ENCODE measurements at places on chromosomes 12 and 14.

GRCh38 chr12:98456576-98457573 is 58.5 kb upstream of the TMPO start:
- peak; percentile 48 for ATAC-seq

- no peak for ATAC-seq
Measured at GRCh38 chr14:92546347-92547053, 32.9 kb downstream of the RIN3 start.

GRCh38 chr12:46608431-46609272 is 217.1 kb downstream of the SLC38A4 start:
- no peak for ATAC-seq

- no peak for ATAC-seq
Measured at GRCh38 chr12:107610021-107610859, 75.4 kb upstream of the PWP1 start.

DNA sequence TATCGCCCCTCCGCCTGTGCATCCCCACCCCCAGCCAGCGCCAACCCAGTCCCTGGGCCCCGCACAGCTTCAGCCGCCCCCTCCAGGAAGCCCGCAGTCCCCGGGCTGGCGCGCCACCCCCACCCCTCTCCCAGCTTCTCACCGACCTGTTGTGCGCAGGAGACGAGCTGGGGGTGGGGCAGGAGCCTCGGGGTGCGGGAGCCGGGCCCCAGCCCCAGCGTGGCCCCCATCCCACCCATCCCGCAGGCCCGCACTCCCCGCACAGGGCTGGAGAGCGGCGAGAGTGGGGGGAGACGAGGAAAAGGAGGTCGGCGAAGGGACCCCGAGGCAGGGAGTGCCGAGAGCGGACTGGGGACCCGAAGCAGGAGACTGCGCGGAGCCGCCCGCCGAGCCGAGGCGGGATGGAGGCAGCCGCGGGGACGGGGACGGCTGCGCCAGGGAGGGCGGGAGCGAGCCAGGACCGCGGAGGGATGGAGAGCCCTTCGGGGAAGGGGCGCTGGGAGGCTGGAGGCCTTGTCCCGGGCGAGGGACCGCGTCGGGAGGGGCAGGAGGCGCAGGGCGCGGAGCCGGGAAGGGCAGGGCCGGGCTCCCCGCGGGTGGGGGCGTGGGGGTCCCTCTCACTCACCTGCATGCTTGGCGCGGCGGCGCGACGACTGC is 498 bp downstream of the PIANP start:
- ATAC-seq = peak; percentile 19

DNA sequence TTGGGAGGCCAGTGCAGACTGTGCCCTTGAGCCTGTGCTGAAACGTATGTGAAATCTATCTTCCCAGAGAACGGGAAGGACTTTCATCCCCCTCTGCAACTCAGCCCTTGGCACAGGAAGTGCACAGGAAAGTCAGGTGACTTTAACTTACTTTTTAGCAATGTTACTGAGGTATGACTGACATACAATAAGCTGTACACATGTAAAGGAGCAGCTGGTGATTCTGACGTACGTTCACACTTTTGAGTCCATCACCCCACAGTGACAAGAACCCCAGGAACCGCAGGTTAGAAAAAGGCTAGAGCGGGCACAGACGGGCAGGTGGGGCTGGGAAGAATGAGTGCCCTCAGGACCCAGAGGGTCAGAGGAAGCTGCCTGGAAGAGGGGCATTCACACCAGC is 48.0 kb downstream of the ARL6IP4 start:
- no peak for ATAC-seq

DNA sequence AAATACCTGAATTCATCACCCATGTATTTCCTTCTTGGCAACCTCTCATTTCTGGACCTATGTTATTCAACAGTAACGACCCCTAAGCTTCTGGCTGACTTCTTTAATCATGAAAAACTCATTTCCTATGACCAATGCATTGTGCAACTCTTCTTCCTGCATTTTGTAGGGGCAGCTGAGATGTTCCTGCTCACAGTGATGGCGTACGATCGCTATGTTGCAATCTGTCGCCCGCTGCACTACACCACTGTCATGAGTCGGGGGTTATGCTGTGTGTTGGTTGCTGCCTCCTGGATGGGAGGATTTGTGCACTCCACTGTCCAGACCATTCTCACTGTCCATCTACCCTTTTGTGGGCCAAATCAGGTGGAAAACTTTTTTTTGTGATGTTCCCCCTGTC is 356 bp downstream of the OR4Q2 start:
- no peak for ATAC-seq

DNA sequence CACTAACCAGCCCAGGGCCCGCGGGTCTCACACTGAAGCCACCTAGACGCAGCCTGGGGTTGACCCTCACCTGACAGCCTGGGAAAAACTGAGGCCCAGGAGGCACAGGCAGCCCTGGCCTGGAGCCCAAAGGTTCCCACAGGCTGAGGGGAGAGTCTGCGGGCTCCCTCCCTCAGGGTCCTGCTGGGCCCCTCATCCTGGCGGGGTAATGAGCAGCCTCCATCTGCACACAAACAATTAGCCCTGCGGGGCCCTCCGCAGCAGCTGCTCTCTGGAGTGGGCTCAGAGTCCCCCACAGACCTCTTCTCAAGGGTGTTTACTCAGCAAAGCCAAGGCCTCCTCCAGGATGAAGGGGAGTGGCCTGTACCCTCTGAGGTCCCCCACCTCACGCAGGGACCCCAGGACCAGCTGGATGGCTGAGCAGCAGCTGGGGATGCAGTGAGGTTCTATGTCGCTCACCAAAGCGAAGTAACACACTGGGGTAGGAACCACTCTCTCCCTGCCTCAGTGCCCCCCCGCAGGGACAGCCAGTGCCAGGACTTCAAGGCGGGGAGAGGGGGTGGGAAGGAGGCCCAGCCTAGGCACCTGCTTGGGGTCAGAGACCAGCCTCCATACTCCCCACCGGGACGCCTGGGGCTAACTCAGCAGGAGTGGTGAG is 7.3 kb downstream of the AKT1 start:
- ATAC-seq = no peak

DNA sequence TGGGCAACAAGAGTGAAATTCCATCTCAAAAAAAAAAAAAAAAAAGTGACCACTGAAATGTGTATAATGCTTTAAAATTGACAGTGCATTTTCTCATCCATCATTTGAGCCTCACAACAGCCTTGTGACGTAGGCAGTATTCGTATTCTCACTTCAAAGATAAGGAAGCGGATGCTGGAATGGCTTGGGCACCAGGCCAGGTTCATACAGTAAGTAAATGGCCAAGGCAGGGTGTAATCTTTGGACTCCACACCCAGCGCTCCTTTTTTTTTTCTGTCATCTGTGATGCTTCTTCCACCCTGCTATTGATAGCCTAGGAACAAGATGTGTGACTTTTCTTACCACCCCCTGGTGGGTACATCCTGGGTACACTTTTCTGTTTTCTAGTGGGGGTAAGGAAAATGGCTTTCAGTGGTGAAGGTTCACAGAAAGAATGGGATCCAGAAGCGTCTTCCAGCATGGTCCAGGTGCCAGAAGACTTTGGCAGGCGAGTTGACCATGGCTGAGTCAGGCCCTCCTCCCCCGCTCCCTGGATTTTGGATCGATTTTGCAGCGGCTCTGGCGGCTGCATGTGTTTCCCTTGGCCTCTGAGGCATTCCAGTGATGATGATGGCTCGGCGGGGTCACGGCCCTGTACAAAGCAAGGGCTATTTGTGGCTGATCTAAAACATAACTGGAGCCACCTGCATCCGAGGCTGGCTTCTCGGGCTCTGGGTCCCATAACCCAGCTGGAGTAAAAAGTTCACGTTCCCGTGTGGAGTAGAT is 110.6 kb downstream of the CACNA1C start:
- ATAC-seq = peak; percentile 35

DNA sequence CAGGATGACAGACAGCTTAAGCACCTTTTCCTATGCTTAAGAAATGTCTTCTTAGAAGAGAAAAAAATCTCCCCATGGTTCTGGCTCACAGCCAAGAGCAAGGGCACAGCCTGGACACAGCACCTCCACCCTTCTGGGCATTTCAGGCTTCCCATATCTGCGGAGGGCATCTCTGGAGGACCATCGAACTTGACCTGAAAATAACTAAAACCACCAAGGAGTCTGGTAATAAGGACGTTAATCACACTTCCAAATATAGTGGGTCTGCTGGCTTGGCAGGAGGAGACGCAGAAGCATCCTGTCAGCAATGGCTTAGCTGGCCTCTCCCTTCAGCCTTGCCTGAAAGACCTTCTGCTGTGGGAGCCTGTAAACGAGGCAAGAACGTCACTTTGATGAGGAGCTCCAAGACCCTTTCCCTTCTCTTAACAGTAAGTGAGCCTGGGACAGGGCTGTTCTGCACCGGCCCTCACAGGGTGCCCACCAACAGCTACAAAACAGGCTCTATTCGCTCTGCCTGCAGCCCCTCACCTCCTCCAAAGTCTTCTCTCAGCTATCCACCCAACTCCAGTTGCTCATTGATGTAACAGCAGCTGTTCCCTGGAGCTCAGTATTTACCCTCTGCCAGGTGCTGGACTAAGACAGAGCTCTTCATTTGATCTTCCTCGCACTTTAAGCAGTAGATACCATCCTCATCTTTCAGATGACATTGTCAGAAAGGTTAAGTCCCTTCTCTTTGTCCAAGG is 13.2 kb downstream of the SETD3 start:
- ATAC-seq = no peak

- ATAC-seq = no peak
Measured at GRCh38 chr12:14902465-14902864, 16.8 kb upstream of the MGP start.

GRCh38 chr12:49012739-49013138 is 5.8 kb downstream of the PRKAG1 start:
- ATAC-seq = no peak

DNA sequence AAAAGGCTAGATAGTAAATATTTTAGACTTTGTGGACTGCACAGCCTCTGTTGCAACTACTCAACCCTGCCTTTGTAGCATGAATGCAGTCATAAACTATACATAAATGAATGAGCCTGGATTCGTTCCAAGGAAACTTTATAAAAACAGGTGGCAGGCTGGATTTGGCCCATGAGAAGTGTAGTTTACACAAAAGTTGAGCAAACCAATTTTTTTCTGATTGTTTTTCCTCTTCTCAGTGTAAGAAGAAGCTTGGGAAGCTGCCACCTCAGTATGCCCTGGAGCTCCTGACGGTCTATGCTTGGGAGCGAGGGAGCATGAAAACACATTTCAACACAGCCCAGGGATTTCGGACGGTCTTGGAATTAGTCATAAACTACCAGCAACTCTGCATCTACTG is 9.5 kb downstream of the OAS1 start:
- peak; percentile 95 for ATAC-seq

GRCh38 chr14:104978746-104979691 is 845 bp upstream of the AHNAK2 start:
- no peak for ATAC-seq

- no peak for ATAC-seq
Measured at GRCh38 chr12:53618275-53618674, 7.9 kb downstream of the ATF7 start.

GRCh38 chr12:123278101-123278627 is 6.5 kb upstream of the CDK2AP1 start:
- ATAC-seq = no peak

DNA sequence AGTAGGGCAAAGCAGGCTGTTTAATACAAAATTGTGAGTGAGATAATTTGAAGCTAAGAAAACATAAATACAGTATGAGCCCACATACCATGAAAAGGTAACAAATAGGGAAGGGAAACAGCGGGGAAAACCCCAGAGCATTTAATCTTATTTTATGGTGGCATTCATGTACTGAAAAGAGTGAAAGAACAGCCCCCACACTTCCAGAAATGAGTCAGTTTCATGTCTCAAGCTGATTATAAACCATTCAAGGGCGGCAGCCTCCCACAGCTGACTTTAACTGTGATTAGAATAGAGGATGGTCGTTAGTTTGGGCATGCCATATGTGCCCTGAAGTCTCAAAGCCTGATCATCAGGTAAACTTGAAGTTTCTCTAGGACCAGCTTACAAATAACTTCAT is 64.5 kb downstream of the FOXG1 start:
- no peak for ATAC-seq

GRCh38 chr12:69932676-69933552 is 107.9 kb downstream of the MYRFL start:
- no peak for ATAC-seq

DNA sequence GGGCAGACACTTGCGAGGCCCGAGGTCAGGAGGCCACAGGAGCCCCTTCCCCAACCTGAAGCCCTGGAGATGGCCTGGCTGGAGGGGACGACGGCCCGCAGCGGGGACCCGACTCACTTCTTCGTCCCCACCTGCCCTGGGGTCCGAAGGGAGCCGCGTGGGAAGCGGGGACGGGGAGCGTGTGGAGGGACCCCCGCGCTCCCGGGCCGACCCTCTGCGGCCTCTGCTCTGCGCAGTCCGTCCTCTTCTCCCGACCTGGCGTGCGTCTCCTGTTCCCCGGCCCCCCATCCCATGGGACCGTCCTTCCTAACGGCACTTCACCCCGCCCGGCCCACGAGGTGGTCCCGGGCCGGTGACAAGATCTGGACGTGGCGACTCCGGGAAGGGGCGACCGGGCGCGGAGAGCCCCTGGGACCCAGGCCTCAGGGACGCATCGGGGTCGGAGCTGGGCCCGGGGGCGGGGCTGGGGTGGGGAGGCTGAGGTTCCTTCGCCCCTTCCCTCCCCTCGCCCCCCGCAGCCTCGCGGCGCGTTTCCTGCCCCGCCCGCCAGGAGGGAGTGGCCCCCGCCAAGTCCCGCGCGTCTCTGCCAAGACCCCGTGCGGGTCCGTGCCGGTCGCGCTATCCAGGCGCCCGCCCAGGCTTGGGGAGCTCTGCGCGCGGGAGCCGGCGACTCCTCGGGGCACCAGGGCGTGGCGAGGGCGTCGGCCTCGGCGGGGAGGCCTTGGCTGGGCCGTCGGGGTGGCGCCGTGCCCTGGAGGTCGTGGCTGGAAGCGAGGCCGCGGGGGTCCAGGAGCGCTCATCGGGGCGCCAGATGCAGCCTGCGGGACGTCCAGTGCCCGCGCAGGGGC is 97.1 kb downstream of the TNFAIP2 start:
- peak; percentile 32 for ATAC-seq

DNA sequence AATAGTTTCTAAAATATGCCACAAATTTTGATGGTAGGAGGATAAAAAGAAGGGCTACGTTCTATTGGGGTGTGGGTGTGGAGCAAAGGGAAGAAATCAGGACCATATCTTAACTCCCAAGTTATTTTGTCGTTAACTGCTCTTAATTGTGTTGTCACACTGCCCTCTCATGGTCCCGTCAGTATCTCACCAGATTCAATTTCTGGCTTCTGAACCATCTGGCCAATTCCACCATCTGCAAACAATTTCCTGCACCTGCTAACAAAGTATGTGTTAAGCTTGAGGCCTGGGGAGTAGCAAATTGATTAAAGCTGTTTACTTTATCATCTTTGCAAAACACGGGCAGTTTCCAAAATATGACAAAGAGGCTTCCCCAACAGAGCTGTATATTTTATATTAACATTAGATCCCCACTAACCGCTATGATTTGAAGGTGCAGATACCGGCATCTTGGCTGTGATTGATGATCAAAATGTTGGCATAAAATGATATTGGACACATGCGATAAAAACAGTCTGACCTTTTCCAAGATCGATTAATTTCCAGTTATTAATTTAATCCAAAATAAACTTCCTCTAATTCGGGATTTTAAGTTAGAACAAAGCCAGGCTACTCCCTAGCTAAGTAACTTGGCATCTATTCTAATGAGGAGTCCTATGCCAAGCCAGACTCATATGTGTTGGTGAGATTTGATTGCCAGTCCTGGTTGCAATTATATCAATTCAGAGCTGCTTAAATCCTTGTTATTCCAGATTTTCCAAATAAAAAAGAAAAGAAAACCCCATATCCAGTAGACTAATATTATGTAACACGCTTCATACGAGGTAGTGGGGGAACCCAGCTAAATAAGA is 6.9 kb upstream of the DNM1L start:
- peak; percentile 66 for ATAC-seq

All from esophagus mucosa (tissue), 1 donor.